Neural crest cell (in vitro differentiated cells): ENCODE measurements at places on chromosomes 2 and 18. TPM values are rescaled to one million over a fixed set of nuclear protein-coding genes. Genes with fewer than 3 reads are reported as not detected.

DNA sequence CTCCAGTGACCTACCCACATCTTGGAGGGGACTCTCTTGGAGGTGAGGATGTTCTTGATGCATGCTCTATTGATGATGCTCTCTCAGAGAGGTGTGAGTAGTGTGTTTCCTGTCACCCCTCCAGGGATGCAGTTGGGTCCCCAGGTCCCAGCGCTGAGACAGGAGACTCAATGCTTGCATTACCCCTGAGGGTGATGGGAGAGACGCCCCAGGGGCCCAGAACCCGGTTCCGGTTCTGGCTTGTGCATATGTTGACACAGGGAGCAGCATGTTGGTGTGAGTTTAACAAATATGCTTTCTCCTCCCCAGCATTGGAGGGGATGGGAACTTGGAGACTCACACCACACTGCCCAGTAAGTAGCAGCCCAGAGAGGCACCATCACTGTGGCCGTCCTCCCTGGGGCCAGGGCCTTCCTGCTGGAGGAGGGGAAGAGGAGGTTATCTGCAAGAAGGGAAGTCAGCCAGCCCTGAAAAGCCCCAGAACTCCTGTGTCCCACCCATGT lies 124.5 kb downstream of the PLB1 start:
- peaks cover 38% of the 10 kb centered on the region for H3K4me1 ChIP-seq
- H3K27me3 ChIP-seq, result peaks cover 66% of the 10 kb centered on the region
- no peak overlapping the region for H3K4me3 ChIP-seq
- DNase-seq, result no peak
- no peaks in the 10 kb centered on the region for H3K36me3 ChIP-seq
- no peak overlapping the region for H3K27ac ChIP-seq

POLE4 gene
- 49.3 and 49.6 TPM in 2 replicates for total RNA-seq

DNA sequence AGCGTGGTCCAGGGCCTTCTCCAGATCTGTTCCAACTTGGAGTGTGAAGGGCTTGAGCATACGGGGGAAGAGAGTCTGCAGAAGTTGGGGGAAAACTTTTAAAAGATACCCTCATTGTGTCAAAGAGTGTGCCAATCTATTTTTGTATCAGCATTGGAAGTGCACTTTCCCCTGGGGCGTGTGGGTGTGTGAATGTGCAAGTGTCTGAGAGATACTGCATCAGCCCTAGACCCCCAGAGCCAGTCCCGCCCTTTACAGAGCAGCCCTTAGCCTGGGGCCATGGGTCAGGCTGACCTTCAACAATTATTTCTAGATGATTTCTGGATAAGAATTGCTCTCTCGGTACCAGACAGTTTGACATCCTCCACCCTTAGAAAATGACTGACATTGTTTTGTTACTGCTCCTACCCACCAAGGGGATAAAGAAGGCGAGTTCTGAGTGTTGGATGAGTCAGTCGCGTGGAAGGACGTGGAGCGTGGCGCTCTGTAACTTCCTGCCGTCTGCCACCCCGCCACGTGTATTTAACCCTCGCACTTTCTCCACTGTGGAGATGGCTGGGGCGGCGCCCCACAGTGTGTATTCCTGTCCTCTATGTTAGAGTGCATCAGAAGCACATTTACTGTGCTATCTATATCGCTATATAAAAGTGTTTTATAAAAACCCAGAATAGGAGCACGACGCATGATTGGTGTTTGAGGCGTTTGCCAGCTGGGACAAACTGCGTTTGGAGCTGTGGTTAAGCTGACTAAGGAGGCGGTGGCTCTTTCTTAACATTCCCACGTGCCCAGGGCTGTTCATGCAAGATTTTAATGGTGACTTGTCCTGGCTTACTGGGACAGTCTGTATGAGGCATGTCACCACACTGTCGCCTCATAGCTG lies 122.6 kb downstream of the CABLES1 start:
- peaks cover 4% of the 10 kb centered on the region for H3K36me3 ChIP-seq
- no peak overlapping the region for H3K4me3 ChIP-seq
- no peaks in the 10 kb centered on the region for H3K27me3 ChIP-seq
- DNase-seq, result no peak
- peaks cover 41% of the 10 kb centered on the region for H3K4me1 ChIP-seq
- H3K27ac ChIP-seq, result no peak overlapping the region

BUB1 gene
- 80.4 and 83.8 TPM in 2 replicates for total RNA-seq

HOXD12 gene
- total RNA-seq, result not detected in 2 replicates

GRCh38 chr2:119809339-119810048 lies 49.8 kb downstream of the PTPN4 start:
- H3K4me3 ChIP-seq, result no peak overlapping the region
- no peak for DNase-seq
- peaks cover 4% of the 10 kb centered on the region for H3K4me1 ChIP-seq
- H3K27ac ChIP-seq, result no peak overlapping the region
